Forelimb muscle (tissue), 1 donor: ENCODE measurements at places on chromosomes 16 and 17.

GRCh38 chr17:51228161-51228560, 31.7 kb downstream of the MBTD1 start:
- no peak for DNase-seq

- DNase-seq: no peak
These were observed 7.7 kb upstream of the NPIPB2 start for GRCh38 chr16:11949527-11949926.

DNA sequence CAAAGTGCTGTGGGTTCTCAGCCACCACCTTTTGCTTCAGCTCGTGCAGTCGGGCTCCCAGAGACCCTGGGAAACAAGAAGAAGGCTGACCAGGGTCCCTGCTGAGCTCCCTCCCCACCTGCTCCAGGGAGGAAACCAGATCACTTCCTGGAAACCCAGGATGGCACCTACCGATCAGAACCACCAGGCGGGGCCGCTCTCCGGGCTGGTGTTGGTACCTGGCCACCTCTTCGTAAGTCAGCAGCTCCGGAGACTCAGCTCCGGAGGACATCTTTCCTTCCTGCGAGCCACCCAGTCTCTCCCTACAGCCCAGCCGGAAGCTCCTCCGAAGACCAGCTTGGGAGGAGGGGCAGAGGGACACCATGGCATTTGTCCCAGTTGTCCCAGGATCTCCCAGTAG, 18.9 kb downstream of the MPP3 start:
- DNase-seq: no peak

DNA sequence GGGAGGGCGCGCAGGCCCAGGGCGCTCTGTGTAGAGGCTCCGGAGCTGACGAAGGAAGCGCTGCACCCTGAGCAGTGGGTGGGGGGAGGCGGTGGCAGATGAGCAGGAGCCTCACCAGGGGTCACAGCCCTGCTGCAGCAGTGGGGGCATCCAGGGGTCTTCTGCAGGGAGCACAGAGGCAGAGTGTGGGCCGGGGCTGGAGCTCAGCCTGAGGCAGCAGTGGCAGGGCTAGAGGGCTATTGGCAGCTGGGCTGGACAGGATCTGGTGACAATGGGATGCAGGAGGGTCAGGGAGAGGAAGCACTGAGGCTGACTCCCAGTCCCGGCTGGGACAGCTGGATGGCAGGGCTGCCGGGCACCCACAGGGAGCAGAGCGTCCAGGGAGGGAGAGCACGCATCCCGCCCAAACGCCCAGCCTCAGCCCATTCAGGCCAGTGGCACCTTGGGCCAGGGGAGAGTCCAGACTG, 21.0 kb downstream of the KDM8 start:
- no peak for DNase-seq

DNA sequence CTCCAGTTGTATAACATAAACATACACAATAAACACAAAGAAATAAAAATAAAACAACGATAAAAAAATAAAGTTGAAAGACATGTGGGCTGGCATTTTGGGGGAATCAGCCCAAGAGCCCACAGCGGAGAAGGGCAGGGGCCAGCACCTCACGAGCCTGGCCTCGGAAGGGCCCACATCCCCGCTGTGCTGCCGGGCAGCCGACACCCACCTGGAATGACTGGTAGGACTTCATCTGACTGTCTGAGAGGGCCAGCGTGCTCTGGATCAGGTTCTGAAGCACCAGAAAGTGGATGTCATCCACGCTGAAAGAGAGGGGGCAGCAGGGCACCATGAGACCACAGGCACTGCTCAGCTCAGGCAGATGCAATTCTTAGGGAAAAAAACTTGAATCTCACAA, 73.5 kb downstream of the GTF3C1 start:
- DNase-seq: no peak

DNA sequence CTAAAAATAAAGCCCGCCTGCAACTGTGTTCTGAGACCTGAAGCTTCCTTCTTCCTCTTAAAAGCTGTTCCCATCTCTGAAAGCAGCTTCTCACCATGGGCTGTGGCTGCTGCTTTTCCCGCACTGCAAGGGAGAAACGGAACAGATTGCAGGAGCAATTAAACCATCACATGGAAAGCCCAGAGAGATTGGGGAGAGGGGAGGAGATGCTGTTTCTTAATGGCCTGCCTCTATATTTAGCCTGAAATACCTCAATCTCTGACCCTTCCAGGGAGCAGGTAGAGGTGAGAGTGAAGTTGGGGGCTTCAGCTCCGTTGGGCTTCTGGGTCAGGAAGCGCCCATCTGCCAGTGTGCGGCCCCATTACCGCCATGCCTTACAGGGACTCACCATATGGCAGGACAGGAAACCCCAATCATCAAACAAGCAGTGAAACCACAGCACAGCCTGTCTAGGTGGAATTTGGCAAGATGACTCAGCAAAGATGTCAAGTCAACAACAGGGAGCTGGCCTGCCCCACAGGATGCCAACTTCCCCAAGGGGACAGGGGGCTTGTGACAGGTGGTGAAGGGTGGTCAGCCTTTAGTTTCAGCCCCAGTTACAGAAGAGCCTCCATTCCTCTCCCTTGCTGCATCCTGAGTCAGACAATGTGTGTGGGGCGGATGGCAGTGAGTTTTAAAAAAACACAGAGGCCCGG, 286.6 kb upstream of the CCL2 start:
- DNase-seq: no peak
